ENCODE measurements at places on chromosomes 3 and 15.
A peak's percentile ranks its signal among the peaks of the same experiment; 100 is the strongest.

DNA sequence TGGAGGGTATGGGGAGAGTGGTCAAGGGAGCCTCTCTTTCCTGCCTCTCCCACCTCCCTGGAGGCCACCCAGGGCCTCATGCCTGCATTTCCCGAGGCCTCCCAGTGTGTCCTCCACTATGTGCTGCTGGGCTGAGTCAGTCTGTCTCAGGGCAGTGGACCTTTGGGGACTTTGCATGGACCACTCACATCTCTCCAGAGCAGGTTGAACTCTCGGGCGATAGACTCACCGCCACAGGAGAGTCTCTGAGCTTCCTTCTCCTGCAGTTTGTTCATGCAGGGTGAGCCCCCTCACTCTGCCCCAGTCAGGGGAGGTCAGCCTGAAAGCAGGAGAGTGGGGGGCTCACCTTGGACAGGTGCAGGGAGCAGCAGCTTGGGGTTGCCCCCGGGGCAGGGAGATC, 60.5 kb upstream of the SEC22A start:
- no peaks in the 10 kb centered on the region for H3K27me3 ChIP-seq
- DNase-seq: no peak
- no peak overlapping the region for H3K4me3 ChIP-seq
- no peak overlapping the region for H3K27ac ChIP-seq
- no peaks in the 10 kb centered on the region for H3K36me3 ChIP-seq
- no peaks in the 10 kb centered on the region for H3K4me1 ChIP-seq

- no peaks in the 10 kb centered on the region for H3K4me1 ChIP-seq
- peak; percentile 82 for DNase-seq
- H3K27me3 ChIP-seq: no peaks in the 10 kb centered on the region
These were observed at the start of gene FAIM for GRCh38 chr3:138608322-138609135. FAIM (plus strand) TSS chr3:138608771; CDS start chr3:138619727, 10,956 bp downstream.

- no peak overlapping the region for H3K4me3 ChIP-seq
- no peak for DNase-seq
- H3K36me3 ChIP-seq: no peaks in the 10 kb centered on the region
- H3K4me1 ChIP-seq: no peaks in the 10 kb centered on the region
- no peaks in the 10 kb centered on the region for H3K27me3 ChIP-seq
These were observed 311.7 kb downstream of the SATB1 start for GRCh38 chr3:18113417-18113816.

GRCh38 chr15:69592954-69593353, 140.3 kb downstream of the RPLP1 start:
- H3K4me1 ChIP-seq: no peaks in the 10 kb centered on the region
- H3K4me3 ChIP-seq: no peak overlapping the region
- no peaks in the 10 kb centered on the region for H3K36me3 ChIP-seq
- H3K27ac ChIP-seq: no peak overlapping the region

DNA sequence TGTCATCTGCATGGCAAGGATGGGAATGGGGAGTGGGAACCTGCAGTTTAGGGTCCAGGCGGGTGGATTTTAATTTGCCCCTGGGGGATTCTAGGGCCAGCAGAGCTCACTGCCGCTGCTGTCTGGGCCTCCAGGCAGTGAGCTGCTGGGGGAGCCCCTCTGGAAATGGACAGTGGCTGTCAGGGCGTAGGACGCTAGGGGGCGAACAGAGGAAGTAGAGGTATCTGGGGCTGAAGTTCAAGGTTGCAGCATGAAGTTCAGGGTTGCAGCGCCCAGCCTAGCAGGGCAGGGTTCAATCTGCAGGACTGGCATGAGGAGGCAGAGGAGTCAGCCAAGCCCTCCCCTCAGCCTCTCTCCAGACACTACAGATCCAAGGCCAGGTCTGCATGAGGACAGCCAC, 49.5 kb downstream of the APBA2 start:
- H3K27ac ChIP-seq: no peak overlapping the region
- peak; percentile 26 for DNase-seq
- no peaks in the 10 kb centered on the region for H3K36me3 ChIP-seq
- H3K27me3 ChIP-seq: no peaks in the 10 kb centered on the region

All from Peyer's patch (tissue), 4 donors.